Activated CD4-positive, alpha-beta T cell treated with anti-CD3 and anti-CD28 coated beads, Interleukin-2, amount 10 ng/mL, durations not matched to agents 24 days and 14 days (primary cell): ENCODE measurements at places on chromosomes 16 and 17.

GRCh38 chr16:58114827-58115825, 14.1 kb downstream of the CFAP20 start:
- H3K36me3 ChIP-seq: peaks cover 41% of the 10 kb centered on the region
- peaks cover 3% of the 10 kb centered on the region for H3K4me1 ChIP-seq
- no peak for DNase-seq
- no peak overlapping the region for H3K27ac ChIP-seq

DNA sequence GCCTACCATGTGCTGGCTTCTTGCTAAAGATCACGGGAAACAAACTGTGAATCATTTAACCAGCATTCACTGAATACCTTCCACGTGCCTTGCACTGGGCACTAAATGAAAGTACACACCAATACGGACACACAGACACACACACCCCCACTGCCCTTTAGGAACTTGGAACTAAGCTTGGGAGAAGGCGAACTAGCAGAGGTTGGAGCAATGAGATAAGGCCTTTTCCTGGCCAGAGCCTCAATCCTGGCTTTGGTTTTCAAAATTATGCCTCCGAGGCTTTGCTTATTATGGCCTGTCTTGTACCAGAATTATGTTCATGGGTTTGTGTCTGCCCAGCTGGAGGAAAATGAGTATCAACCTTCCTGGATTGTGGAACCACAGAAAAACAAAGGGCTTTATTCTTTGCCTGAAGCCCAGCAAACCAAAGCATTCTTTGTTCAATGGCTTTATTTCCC, 32.3 kb downstream of the CPPED1 start:
- H3K4me1 ChIP-seq: no peaks in the 10 kb centered on the region
- no peaks in the 10 kb centered on the region for H3K27me3 ChIP-seq
- H3K36me3 ChIP-seq: peaks cover 18% of the 10 kb centered on the region
- H3K4me3 ChIP-seq: no peak overlapping the region
- no peak for DNase-seq

GRCh38 chr17:19023209-19023999, 18.8 kb upstream of the FAM83G start:
- H3K27ac ChIP-seq: no peak overlapping the region
- H3K4me3 ChIP-seq: no peak overlapping the region
- H3K4me1 ChIP-seq: peaks cover 13% of the 10 kb centered on the region
- no peaks in the 10 kb centered on the region for H3K27me3 ChIP-seq
- peaks cover 15% of the 10 kb centered on the region for H3K36me3 ChIP-seq
- no peak for DNase-seq

- peaks cover 11% of the 10 kb centered on the region for H3K4me1 ChIP-seq
- DNase-seq: no peak
- no peak overlapping the region for H3K4me3 ChIP-seq
- peaks cover 2% of the 10 kb centered on the region for H3K36me3 ChIP-seq
Measured at GRCh38 chr17:34974179-34974578, 6.1 kb upstream of the LIG3 start.
